ENCODE measurements at places on chromosomes 16 and 17.

- DNase-seq, result no peak
These were observed 144.8 kb downstream of the KCNJ2 start for GRCh38 chr17:70314096-70314495.

GRCh38 chr16:12201216-12201615 is 224.7 kb downstream of the SNX29 start:
- no peak for DNase-seq

- no peak for DNase-seq
These were observed 28.2 kb downstream of the SNN start for GRCh38 chr16:11696266-11697012.

DNA sequence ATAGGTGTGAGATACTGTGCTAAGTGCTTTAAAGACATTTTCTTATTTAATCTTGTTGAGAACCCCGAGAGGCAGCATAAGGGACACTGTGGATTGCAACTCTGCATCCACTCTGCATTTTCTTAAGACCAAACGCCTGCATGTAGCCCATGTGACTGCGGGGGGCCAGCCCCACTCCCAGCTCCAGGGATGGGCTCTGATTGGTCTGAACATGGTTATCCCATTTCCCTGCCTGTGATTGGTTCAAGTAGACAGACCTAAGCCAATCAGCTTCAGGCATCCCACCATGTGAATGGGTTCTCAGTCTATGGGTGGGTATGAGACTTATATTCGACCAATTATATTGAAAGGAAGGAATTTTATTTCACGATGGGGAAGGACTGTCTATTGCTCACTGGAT is 33.2 kb upstream of the USP7 start:
- DNase-seq, result no peak

GRCh38 chr16:1414532-1415260 is at the start of gene UNKL:
UNKL (minus strand) TSS chr16:1414704; CDS start chr16:1414691, 13 bp downstream.
- DNase-seq, result peak; percentile 69

DNA sequence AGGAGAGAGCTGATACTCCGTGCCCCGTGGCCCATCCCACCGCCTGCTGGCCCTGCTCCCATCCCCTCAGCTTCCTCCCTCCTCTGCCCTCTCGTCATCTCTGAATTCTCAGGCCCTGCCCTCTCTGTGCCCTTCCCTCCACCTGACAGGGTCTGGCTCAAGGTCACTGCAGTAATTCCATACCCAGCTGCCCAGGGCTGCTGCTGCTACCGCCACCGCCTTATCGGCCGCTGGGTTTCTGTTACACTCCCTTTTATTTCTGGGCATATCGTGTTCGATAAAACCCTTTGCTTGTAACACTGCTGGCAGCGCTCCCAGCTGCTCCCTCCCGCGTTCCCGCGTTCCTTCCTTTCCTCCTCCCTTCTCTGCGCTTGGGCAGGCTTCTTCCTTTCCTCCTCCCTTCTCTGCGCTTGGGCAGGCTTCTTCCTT is 1.2 kb downstream of the EPN3 start:
- no peak for DNase-seq

- no peak for DNase-seq
These were observed 413.9 kb upstream of the MAF start for GRCh38 chr16:80014241-80014939.

DNA sequence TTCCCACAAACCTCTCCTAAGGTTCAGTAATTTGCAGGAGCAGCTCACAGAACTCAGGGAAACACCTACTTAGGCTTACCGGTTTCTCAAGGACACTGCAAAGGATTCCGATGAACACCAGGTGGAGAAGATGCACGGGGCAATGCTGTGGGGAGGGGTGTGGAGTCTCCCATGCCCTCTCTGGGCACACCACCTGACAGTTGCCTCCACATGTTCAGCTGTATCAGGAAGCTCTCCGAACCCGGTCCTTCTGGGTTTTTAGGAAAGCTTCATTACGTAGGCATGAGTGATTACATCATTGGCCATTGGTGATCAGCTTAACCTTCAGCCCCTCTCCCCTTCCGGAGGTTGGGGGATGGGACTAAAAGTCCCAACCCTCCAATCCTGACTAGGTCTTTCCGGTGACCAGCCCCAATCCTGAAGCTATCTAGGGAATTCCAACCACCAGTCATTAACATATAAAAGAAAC is 21.6 kb downstream of the C17orf58 start:
- DNase-seq, result no peak

GRCh38 chr16:79263425-79263824 is 337.1 kb downstream of the MAF start:
- no peak for DNase-seq

DNA sequence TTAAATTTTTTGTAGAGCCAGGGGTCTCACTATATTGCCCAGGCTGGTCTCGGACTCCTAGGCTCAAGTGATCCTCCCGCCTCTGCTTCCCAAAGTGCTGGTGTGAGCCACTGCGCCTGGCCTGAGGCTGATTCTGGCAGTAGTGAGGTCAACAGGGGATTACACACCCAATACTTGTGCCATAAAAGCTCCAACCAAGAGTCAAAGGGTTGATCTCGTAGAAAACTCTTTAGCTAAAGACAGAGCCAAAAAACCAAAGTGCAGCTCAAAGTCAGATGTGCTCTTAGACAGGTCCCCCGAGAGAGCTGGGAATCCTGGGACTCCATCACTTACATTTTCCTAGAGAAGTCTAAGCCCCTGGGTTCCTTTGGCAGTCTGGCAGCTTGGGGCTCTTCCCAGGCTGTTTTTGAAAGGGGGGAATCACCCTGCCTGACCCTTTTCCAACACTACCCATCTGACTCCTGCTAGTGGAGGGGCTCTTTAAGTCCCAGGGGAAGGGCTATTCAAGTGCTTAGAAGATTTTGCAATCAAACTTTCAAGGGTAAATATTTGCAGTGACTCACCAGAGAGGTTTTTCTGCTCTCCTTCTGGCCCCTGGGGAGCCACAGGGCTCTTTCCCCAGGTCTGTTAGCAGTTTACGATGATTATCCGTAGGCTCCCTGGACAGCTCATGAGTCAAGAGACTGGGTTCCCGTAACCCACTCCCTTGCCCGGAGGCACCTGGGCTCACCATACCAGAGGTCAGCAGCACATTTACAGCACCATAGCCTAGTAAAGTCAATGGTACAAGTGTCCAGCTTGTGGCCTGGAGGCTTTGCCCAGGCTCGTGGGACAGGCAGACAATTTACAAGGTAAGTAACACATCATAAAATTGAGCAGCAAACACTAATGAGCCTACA is 408.7 kb downstream of the SLC39A11 start:
- DNase-seq, result no peak

DNA sequence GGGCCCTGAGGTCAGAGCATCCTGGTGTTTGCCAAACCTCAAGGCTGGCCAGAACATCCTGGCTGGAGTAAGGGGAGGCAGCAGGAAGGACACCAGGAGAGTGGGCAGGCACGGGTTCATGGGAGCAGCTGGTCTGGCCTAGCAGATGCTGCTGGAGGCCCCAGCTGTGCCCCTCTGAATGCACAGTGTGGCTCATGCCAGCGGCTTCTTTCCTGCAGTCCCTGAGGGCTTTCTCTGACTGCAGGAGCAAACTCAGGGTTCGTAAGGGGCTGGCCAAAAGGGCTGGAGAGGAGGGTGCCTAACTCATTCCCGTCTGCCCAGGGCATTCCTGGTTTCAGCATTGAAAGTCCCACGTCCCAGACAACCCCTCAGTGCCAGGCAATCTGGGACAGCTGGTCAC is 78.7 kb downstream of the ZDHHC7 start:
- DNase-seq, result no peak

DNA sequence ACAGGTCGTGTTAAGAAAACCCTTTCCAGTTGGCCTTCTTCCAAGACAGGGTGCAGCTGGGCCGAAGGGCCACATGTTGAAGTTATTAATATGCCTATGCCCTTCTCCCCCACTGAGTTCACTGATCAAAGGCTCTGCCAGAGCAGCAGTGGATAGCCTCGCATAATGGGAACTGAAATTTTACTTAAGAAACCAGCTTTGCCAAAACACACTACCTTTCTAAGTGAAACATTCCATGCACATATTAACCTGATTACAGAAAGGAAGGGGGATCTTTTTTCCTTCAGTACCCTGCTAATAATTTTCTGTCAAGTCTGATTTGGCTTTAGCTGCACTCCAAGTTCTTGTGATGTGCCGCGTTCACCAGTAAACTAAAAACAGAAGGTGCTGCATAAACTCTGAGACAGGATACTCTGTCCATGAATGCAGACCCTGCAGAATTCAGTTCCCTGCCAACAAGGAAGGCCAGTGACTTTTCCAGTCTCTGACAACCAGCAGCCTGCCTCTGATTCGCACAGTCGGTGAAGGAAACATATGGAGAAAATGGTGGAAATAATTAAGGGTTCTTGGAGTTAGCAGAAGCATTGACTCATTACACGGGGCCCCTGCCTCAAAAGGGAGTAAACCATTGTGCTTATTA is 283.8 kb downstream of the ZFHX3 start:
- DNase-seq, result no peak

DNA sequence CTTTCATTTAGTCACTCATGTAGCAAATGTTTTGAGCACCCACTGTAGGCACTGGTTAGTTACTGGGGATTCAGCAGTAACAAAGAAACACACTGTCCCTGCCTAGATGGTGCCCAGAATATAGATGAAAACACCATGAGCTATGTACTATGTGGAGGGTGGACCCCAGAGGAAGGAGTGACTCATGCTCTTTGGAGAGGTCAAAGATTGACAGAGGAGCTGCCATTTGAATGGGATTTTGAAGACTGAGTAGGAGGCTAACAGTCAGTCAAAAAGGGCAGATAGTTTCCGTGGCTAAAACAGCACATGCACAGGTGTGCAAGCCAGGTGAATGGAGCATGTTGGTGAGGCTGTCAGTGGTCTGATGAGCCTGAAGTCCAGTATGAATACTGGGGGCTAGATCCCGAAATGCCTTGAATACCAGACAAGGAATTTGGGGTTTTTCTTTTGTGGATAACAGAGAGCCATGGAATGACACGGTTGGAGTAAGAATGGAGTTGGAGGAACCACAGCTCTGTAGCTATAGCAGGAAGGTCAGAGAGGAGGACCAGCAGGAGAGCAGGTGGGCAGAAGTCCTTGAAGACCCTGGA is 6.1 kb downstream of the IL21R start:
- no peak for DNase-seq

DNA sequence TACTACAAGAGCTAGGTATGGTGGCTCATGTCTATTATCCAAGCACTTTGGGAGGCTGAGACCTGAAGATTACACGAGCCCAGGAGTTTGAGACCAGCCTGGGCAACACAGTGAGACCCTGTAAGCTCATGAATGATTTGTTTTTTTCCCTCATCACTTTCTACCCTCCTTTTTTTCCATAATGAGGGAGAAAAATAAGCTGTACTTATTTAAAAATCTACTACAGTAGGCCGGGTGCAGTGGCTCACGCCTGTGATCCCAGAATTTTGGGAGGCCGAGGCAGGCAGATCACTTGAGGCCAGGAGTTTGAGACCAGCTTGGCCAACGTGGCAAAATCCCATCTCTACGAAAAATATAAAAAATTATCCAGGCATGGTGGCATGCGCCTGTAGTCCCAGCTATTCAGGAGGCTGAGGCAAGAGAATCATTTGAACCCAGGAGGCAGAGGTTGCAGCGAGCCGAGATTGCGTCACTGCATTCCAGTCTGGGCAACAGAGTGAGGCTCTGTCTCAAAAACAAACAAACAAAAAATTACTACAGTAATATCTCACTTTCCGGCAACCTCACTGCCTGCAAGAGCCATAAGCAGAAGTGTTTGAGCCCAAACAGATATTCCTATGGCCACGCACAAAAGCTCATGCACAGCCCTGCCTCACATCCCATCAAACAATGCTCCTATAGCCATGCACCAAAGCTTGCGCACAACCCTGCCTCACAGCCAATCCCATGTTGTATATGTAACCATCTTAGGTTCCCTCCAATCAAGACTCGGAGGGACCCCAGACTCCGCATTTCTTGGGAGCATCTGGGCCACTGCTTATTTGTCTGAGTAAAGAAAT is 37.4 kb downstream of the TK2 start:
- no peak for DNase-seq

- no peak for DNase-seq
These were observed 38.8 kb downstream of the ERN1 start for GRCh38 chr17:64091116-64091515.

DNA sequence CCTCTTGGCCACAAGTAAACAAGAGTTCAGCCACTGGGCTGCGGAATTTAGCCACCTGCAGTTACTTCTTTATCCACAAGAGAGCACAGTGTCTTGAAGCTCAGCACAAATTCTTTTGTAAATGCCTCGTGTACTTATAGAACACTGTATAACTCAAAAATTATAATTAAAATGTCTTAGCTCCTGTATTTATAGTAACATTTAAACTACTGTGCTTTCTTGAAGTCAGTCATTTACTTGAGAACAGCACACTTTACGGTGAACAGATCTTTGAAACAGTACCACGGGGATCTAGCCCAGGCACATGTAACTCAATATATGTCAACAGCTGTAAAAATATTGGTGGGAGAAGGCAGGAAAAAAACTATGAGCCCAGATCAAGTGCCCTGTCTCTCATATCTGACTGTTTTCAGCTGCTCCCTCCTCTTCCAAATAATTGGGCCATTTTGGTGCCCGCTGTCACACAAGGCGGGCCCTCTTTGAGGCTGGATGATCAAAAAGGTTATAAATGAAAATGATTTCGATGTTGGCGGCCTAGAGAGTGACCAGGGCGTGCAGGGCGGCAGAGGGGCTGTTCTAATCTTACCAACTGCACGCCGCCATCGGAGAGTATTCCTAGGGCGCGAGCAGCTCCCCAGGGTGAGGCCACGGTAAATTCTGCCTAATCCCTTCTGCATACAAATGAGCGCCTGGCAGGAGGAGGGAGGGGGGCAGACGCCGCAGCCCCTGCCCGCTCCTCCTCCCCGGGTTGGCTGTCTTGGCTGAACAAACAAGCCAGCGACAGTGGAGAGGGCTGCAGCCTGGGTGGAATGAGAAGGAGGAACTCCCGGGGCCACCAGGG is 183.2 kb downstream of the C16orf78 start:
- no peak for DNase-seq

GRCh38 chr17:72318131-72318530 is 197.3 kb downstream of the SOX9 start:
- DNase-seq, result no peak

- DNase-seq, result peak; percentile 25
These were observed at the start of gene WNT3 for GRCh38 chr17:46818316-46818928. WNT3 (minus strand) TSS chr17:46818692; CDS start chr17:46818597, 95 bp downstream.

DNA sequence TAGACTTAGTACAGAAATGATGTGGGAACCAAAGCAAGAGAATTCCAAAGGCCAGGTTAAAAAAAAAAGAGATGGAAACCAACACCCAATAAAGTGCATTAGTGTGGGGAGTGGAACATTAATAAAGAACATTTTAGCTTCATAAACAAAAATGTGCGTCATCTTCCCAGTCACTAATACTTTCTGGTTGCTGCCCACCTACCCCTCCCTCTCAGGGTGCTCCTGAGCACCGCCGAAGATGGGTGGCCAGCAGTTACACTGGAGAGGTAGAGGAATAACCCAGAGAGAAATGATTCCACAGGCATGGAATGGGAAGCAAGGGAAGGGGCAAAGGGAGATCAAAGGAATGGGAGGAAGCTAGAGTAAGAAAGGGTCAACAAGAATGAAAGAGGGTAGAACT is 6.0 kb upstream of the CHD3 start:
- no peak for DNase-seq

- DNase-seq, result no peak
These were observed 699 bp downstream of the FAM222B start for GRCh38 chr17:28841901-28842281.

All from stimulated activated CD4-positive, alpha-beta T cell treated with anti-CD3 and anti-CD28 coated beads, Interleukin-1b, Interleukin-23, amount 100 ng/mL, for 24 hours (primary cell).